ENCODE measurements at places on chromosomes 13 and 19.

- DNase-seq, result no peak
Observed at GRCh38 chr19:46637224-46637623, 1.2 kb upstream of the GNG8 start.

- DNase-seq, result peak; percentile 38
Observed at GRCh38 chr13:46339035-46339666, 47.9 kb downstream of the RUBCNL start.

GRCh38 chr13:94143624-94144350 is 335.7 kb downstream of the DCT start:
- no peak for DNase-seq

DNA sequence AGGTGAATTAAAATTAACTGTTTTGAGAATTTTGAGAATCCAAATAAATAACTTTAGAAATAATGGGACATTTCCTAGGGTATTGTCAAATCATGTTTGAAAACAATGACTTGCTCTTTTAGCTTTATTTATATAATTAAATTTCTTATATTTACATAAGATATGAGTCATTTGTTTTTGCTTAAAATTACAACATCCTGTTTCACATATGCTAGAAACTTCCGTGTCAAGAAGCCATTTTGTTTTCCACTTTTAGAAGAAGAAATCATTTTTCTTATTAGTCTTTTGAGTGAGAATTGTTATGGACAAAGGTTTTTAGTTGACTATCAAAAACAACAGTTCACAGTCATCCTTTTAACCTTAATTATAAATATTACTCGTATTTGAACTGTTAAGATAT is 48.2 kb downstream of the DPY19L3 start:
- DNase-seq, result no peak

DNA sequence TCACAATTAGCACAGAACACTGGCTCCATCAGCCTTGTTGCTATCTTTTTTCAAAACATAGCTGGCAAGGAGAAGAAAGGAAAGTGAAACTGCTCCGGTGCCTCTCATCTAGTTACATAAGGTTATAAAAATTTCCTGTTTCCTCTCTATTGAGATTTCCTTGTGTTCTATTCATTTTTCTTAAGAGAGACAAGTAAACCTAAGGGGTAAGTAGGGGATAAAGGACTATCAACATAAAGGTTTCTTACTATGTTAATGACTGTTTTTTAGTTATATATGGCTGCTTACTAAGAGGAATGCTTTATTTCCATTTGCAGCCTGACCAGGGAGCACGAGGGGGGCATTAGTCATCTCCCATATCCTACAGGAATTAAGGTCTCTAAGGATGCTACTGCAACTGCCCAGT is 73.2 kb upstream of the MLNR start:
- DNase-seq, result no peak

DNA sequence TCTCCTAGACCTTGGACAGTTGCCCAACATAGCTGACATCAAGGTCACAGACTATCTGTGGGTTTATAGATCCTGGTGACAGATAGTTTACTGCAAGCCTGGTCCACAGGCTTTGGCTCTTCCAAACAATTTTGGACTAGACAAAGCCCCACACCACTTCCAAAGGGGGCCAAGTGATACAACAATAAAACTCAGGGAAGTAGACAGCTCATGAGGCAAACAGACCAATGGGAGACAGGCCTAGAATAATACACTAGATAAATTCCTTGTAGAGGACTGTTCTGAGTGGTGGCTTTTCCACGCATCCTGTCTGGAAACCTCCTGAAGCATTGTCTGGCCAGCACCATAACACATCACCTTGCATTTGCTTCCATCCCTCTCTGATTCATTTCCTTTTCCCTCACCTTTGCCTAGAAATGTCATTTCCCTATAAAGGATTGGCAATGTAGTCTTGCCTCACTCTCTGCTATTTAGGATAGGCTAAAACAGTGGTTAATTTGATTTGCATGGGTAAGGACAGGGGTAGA is 284.2 kb downstream of the POU4F1 start:
- no peak for DNase-seq

DNA sequence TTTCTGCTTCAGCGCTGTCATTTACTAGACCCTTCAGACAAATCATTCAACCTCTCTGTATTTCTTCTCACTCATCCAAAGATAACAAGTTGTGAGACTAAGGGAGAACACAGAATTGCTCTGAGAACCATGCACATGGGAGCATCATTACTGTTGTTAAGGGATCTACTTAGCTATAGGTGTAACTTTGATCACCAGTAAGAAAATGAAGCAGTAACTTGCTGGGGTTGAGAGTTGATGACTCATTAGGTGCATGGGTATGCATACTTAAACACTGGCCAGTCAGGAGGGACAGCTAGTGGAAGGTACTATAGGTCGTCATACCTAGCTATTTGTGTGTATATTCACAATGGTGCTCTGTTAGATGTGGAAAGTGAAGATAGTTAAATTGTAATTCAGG is 61.5 kb downstream of the B3GLCT start:
- DNase-seq, result no peak

- DNase-seq, result no peak
Observed at GRCh38 chr13:23392313-23392712, 41.2 kb downstream of the SACS start.

- no peak for DNase-seq
Observed at GRCh38 chr13:50400035-50400726, 384.9 kb downstream of the KCNRG start.

GRCh38 chr13:101535192-101535746 is 82.8 kb downstream of the ITGBL1 start:
- DNase-seq, result no peak

- peak; percentile 22 for DNase-seq
Observed at GRCh38 chr13:97226788-97227627, 4.9 kb downstream of the MBNL2 start.

DNA sequence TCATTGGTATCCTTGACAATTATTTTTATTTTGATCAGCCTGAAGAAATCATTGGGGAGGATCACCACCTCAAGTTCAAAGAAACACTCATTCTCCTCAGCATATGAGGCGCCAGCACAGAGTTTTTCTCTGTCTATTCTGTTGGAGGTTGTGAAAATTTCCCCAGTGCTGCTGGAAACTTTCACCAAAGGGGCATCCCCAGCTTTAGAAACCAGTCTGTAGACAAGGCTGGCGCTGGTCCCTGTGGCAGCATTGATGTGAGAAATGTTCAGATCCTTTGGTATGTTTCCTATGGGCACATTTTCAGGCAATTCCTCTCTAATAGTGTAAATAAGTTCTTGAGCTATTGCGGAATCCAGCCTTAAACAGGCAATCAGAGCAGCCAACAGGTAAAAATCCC is 2.1 kb downstream of the PCDH9 start:
- DNase-seq, result no peak

DNA sequence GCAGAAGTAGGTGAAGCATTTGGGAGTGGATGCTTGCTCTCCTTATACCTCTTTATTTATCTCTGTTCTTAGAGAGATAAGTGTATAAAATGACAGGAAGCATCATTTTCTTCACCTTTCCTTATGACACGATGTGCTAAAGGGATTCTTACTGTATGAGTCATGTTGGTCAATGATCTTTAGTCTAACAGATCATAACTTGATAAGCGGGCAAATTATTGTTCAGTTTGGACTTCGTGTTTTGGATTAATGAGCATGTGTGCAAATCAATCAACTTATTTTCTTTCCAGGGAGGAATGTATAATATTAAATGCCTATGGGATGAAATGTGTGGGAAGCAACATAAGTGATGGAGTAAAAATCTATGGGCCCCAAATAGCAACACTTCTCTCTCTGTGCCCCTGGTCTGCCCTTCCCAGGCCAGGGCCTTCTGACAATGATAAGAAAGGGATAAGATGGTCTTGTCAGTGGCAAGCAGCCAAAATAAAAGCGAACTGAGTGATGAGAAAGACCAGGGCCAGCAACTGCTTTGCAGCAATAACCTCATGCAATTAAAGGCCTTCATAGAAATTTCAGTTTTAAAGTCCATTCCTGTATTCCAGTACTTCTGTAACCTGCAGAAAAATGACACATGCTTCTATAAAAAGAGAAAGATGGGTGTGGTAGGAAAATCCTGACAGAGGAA is 61.4 kb downstream of the SLC10A2 start:
- no peak for DNase-seq

DNA sequence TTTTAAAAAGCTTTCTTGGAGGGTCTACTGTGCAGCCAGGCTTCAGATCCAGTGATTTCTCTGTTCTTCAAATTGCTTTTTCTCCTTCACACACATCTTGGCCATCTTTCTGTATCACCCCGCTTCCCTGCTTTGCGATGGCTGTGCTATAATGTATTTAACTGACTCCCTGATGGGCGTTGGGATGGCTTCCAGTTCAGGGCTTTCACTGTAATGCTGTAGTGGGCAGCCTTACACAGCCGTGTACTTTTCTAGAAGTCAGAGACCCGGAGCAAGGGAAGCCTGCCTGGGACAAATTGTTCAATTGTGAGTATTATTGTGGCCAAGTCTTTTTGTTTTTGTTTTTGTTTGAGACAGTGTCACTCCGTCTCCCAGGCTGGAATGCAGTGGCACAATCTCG is 19.4 kb upstream of the PAK4 start:
- DNase-seq, result no peak

GRCh38 chr13:111020546-111020945 is 94.6 kb upstream of the ARHGEF7 start:
- DNase-seq, result no peak

- DNase-seq, result no peak
Observed at GRCh38 chr19:1799695-1800342, 12.3 kb downstream of the ATP8B3 start.

GRCh38 chr13:108816375-108816774 is 187.0 kb downstream of the MYO16 start:
- no peak for DNase-seq

DNA sequence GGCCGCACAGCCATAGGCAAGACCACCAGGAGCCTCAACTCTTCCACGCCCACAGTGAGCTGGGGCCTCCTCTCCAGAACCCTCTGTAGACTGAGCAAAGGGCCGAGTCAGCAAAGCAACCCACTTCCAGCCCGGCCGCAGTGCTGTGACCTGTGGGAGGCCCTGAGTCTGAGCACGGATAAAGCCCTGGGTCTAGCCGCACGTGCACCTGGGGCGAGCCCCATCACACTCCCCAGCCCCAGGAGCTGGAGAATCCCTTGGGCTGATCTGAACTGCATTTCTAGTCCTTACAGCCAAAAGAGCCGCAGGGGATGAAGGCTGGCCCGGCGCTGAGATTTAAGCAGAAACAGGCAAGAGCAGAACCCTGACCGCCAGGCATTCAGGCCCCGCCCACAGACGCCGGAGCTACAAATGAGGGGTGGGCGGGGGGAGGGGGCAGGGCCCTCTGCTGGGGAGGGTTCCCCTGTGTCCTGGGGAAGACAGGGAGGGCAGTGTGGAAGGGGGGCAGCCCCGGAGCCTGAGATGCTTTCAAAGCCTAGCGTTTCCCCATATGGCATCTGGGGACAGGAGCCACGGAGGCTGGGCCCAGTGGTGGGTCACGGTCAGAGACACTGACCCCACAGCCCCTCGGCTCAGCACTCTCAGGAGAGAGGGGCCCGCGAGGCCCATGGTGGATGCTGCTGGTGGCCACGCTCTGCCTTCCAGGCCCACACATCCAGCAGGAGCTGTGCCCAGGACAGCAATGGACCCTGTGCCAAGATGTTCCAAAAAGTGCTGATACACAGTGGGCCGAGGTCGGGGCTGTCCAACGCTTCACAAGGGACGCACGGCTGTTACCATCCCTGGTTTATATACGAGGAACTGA is 4.9 kb downstream of the TMEM259 start:
- no peak for DNase-seq

DNA sequence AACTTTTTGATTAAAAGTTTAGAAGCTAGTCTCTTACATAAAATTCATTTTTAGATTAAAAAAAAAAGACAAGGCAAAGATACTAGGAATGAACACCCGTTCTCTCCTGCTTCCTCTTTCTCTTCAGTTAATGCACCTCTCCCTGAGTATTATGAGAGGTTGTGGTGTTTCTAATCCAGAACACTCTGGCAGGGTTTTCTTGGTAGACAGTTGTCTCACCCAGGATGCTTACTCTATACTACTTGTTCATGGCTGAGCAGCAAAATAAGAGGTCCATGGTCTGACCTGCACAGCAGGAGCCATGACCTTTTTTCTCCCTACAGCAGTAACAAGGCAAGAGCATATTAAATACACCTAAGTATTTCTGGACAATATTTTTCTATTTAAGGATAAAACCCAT is 62.0 kb downstream of the MICU2 start:
- no peak for DNase-seq

DNA sequence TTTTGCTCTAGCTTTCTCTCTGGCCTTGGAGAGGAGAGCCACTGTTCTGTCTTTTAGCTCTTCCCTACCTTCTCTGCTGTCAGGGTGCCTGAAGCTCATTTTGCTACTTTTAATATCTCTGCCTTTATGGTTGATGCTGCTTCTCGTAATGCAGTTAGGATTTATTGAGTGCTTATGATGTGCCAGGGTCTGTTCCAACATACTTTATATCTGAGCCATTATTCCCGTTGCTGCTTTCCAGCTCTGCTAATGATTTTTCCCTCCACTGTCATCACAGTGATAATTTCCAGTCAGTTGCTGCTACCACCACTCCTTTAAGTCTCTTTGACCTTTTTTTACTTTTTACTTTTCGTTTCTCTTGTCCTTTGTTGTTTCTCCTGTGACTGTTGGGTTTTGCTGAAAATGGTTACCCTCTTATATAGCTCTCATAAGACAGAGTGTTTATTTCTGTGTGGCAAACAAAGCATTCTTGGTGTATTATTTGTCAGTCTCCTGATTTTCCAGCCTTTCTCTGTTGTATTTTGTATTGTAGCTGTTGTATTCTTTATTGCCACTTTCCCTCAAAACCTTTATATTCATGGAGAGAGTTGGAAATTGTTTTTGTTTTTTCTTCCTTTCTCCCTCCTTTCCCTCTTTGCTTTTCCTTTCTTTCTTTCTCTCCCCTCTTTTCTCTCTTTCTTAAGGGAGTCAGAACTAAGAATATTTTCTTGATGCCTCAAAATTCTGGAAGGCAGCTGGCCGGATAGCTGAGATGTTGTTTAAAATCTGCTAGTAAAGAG is 37.4 kb downstream of the COG6 start:
- DNase-seq, result no peak

DNA sequence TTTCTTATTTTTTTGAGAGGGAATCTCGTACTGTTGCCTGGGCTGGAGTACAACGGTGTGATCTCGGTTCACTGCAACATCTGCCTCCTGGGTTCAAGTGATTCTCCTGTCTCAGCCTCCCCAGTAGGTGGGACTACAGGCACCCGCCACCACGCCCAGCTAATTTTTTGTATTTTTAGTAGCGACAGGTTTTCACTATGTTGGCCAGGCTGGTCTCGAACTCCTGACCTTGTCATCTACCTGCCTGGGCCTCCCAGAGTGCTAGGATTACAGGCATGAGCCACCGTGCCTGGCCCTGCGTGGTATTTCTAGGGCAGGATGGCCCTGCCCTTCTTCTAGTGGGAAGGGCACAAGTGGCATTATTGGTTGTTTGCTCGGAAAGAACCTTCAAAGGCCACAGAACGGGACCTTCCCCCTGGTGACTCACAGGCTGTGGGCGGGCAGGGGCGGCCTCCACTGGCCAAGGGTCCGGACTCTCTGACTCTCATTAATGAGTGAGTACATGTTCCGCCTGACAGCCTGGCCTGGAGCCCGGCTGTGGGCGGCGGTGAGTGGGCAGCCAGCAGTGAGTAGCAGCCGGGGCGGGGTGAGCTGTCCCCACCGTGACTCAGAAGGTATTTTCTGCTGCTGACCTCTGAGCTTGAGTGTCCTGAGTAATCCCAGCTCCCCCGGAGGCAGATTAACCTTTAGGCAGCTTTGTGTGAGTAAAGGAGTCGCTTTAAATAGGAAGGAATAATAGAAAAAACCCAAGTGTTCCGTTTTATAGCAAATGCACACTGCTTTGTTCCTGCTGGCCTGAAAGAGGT is 5.1 kb downstream of the DOT1L start:
- DNase-seq, result peak; percentile 90

GRCh38 chr19:16897029-16897855 is 8.4 kb downstream of the F2RL3 start:
- peak; percentile 77 for DNase-seq
